Fibroblast of skin of right quadriceps (primary cell): ENCODE measurements at places on chromosomes 1 and 21.

DNA sequence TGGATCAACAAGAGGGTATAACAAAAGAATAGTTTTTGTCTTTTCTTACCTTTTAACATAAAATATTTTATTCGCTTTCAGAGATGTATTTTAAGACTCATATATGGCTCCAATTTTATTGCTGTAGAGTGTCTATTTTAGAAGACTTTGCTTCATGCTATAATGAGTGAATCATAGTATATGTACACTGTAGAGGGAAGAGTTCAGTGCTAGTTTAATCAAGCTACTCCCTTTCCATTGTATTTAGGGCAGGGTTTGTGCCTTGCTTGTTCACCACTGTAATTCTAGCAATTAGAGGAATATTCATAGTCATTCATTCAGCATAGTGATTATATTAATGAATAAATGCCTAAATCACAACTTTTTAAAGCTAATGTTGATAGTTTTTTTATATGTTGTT lies 78.8 kb downstream of the CEP350 start:
- no peak for DNase-seq

- DNase-seq, result no peak
Observed at GRCh38 chr1:94589728-94590127, 48.2 kb upstream of the F3 start.

GRCh38 chr21:45267390-45267760 lies 20.3 kb downstream of the POFUT2 start:
- DNase-seq, result no peak

GRCh38 chr1:240991230-240991629 lies 365.8 kb downstream of the RGS7 start:
- DNase-seq, result no peak

DNA sequence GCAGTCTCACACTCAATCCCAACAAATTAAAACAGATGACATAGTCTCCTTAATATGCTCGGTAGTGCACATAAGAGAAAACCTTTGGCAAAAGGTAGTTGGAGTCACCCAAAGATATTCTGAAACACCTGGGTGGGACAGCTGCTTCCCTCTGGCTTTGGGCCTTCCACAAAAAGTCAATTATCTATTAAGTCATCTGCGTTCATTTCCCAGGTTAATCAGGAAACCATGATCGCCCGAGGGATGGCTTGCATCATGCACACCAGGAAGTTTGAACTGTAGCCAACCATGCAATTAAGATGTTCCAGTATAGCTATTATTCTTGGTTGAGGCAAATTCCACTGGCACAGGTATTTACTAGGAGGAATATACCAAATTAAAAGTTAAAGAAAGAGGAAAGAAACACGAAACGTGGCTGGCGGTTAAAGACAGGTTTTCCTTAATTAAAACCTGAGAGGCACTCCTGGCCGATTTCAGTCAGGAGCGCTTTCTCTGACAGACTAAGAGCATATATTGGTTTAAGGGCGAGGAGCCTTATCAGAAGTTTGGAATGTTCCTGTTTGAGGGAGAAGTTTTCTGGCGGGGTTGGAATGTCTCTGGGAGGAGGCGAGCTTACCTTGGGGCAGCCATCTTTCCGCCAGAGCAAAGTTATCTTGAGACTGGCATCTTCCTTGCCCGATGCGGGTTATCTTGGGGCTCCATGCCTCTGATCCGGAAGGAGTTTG lies 19.9 kb downstream of the CLDN17 start:
- no peak for DNase-seq

DNA sequence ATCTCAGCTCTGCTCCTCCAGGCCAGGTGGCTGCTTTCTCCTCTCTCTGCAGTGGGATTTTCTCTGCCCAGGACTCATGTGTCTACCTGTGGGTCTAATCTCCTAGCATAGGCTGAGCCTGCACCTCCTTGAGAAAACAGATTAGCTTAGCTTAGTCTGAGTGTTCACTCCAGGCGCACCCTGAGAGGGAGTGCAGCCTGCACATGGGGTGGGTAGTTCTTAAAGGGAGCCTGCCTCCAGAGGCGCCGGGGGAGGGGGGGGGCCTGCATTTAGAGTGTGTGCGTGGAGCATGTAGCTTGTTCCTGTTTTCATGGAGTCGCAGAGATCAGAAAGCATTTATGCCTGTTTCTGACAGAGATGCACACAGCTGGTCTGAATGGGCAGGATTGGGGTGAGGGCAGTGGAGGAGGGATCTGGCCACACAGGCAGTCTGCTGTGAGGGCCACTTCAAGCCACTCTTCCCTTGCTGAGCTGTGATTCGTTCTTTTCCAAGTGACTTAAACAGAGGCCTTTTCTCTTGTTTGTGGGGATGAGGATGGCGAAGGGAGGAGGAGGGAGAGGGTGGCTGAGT lies 45.2 kb downstream of the GALNT2 start:
- no peak for DNase-seq

GRCh38 chr21:25934771-25935224 lies 200.0 kb downstream of the GABPA start:
- DNase-seq, result peak; percentile 75

DNA sequence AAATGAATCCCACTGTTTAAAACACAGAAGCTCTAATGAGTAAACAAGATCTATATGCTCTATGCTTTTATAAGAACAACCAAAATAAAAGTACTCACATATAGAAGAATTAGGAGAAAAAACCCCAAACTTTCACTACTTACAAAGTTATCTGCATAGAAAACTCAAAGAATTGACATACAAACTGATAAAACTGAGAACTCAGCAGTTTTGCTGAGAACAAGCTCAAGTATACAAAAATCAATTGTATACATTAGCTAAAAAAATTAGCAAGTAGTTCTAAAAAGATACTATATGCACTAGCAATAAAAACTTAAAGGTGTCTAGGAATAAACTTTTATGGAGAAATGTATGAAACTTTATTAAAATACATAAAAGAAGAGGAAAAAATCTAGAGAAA lies 186.2 kb upstream of the KAZN start:
- no peak for DNase-seq

GRCh38 chr1:234760303-234760723 lies 150.3 kb upstream of the IRF2BP2 start:
- no peak for DNase-seq

- DNase-seq, result no peak
Observed at GRCh38 chr1:32334274-32334861, 1.7 kb downstream of the MARCKSL1 start.

GRCh38 chr1:155466996-155467395 lies 95.6 kb downstream of the ASH1L start:
- peak; percentile 84 for DNase-seq

GRCh38 chr1:214331180-214331579 lies 50.2 kb downstream of the SMYD2 start:
- DNase-seq, result no peak

GRCh38 chr1:221740993-221741702 lies 741 bp downstream of the DUSP10 start:
- peak; percentile 61 for DNase-seq

DNA sequence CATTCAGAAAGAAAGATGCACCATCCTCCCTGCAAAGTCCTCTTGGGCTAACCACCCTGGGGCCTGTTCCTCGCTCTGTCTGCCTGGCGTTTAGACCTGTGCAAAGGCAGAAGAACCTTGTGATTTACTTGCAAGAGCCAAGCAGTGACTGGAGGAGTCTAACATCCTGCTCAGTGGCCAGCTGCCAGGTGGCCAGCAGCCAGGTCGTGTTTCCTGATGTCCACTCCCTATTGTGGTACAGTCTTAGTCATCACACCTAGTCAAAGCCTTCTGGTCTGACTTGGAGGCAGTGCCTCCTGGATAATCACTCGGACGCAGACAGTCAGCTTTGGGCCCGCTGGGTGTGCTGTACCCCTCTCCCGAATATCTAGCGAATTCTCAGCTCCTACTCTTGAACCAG lies 118.1 kb downstream of the PGBD5 start:
- DNase-seq, result peak; percentile 58

DNA sequence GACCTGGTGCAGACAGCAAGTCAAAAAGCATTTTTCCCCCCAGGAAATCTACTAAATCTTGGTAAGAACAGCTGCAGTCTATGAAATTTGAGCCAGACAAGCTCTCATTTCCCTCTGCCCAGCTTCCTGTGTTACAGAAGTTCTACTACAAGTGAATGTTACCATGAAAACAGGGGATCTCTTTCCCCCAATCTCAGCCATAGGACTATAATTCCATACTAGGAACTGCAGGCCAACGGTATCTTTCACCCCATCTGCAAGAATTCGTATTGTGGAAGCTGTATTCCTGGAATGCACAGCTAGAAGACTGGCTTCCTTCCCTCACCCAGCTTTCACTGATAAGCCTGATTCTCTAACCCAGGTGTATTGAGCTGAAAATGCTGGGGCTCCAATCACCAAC lies 1655.4 kb downstream of the BRINP3 start:
- no peak for DNase-seq

GRCh38 chr1:14083277-14083676 lies 383.3 kb downstream of the PRDM2 start:
- DNase-seq, result no peak

DNA sequence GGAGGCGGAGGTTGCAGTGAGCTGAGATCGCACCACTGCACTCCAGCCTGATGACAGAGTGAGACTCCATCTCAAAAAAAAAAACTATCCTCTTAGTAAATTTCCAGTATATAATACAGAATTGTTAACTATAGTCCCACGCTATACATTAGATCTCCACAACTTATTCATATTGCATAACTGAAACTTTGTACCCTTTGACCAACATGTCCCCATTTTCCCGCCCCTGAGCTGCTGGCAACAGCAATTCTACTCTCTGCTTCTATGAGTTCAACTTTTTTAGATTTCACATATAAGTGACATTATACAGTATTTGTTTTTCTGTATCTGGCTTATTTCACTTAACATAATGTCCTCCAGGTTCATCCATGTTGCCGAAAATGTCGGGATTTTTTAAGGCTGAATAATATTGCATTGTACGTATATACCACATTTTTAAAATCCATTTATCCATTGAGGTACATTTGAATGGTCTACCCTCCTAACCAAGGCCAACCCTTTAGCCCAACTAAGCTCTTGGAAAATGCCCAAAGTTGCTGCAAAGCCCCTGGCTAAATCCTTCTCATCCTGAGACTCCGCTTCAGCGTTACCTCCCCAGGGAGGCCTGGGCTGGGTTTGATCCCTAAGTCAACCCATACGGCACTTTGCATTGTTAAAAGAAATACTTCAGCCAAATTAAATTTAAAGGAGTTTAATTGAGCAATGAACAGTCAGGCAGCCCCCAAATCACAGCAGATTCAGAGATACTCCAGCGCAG lies 34.2 kb downstream of the NEK2 start:
- DNase-seq, result no peak

- DNase-seq, result peak; percentile 68
Observed at GRCh38 chr1:9128520-9129265, at the start of gene GPR157. Gene GPR157, minus strand, starts transcription at chr1:9129102. Its CDS starts 75 bp downstream, at chr1:9129027.

- no peak for DNase-seq
Observed at GRCh38 chr1:68230901-68231626, 1.3 kb downstream of the WLS start.

- DNase-seq, result no peak
Observed at GRCh38 chr1:64111787-64112186, 91.6 kb upstream of the UBE2U start.

- DNase-seq, result no peak
Observed at GRCh38 chr21:42321231-42321630, 6.0 kb upstream of the TFF3 start.

- DNase-seq, result no peak
Observed at GRCh38 chr1:86396498-86396890, 371 bp upstream of the ODF2L start.

DNA sequence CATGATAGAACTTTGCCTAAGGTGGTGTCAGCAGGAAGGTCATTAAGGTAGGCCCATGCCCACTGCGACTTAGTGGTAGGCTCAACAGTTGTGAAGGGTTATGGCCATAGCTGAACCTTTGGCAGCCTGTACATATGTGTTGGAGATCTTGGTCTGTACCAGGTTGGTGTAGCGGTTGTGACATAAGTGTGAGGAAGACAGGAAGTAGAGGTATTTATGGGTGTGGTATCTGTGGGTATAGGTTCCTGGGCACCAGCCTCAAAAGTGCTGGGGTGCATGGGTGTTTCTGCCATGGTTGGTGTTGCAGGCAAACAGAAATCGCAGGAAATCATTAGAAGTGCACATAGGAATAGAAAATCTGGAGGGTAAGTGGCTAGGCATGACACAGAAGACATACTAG lies 18.6 kb upstream of the LRIF1 start:
- no peak for DNase-seq

GRCh38 chr1:98557895-98558294 lies 103.6 kb upstream of the SNX7 start:
- no peak for DNase-seq

GRCh38 chr21:41112740-41113692 lies 54.9 kb upstream of the BACE2 start:
- peak; percentile 99 for DNase-seq

DNA sequence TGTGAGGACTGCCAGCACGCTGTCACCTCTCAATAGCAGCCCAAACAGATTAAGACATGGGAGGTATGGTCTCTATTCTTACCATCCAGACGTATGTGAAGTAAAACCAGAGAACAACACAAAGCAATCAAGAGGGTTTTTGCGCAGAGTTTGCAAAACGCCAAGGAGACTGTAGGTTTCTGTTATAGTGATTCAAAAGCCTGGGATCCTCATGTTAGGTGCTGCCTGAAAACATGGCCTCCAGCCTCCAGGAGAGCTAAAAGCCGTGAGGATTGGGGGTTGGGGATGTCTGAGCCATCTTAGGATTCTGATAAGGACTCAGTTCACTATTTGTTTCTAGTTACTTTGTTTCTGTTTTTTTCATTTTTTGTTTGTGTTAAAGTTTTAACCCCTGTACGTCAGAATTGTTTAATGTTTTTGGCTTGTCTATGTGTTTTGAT lies 4.2 kb upstream of the CCT8 start:
- DNase-seq, result peak; percentile 39
